Chondrocyte (in vitro differentiated cells): ENCODE measurements at places on chromosomes 1 and 21. TPM values are rescaled to one million over a fixed set of nuclear protein-coding genes. Genes with fewer than 3 reads are reported as not detected.
A peak's percentile ranks its signal among the peaks of the same experiment; 100 is the strongest.

The PROX1 gene
- 0.28 to 0.36 TPM (median 0.32 TPM) in 3 replicates for total RNA-seq

The FMOD gene
- total RNA-seq = 0.47 to 0.92 TPM (median 0.85 TPM) in 3 replicates

GRCh38 chr1:83857103-83857502 lies 141.8 kb downstream of the TTLL7 start:
- no peak for DNase-seq

GRCh38 chr1:74005533-74005932 lies 192.4 kb downstream of the LRRIQ3 start:
- no peak for DNase-seq

DNA sequence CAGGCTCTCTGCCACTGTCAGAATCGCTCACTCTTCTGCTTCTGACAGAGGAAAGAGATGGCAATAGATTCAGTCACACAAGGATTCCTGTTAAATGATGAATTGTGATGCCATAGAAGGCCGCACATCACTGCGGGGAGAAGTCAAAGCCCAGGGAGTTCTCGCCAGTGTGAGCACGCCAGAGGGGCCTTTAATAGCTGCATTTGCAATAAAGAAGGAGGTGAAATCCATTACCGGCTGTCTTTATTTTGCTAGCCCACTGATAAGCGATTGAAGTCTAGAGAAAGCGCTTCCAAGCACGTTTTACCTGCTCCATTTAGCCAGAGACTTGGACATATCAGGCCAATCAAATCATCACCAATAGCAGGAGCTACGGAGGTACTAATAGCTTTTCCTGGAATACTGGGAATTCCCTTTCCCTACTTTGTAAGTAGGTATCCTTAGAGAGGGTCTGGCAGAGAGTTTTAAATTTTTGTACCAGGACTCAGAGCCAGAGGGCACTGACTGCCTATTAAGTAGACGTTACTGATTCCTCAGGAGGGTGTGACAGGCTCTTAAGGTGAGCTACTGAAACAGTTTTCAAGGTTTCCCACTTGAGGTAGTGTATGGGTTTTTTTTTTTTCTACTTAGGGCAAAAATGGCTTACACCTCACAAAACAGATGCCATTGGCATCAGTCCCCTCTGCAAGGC lies 10.2 kb upstream of the TARBP1 start:
- no peak for DNase-seq

DNA sequence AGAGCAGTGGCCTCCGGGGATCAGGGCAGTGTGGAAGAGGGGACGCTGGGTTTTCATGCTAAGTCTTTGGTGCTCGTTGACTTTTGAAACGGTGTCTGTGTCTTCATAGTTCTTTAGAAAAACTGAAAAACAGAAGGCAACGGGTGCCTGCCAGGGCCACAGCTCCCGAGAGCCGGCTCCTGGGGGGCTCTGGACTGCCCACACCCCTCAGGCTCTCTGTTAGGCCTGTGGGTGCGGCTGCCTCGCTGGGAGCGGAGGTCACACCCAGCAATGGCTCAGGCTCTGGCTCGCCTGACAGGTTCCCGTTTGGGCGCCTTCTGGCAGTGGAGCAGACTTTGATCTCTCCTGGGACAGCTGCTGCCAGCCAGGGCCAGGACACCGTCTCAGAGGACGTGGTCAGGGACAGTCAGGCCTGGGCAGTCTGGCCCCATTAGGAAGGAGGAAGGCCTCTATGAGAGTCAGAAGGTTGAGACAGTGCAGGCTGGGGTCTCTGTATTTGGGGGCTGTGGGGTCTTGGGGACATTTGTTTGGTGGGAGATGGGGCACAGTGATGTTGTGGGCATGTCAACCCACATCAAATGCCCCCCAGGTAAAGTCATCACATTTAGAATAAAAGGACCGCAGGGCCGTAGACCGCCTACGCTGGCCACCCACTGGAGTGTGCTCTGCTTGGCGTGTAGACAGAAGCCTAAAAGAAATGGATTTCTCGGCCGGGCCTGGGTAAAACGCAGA lies 5.6 kb downstream of the ARHGEF16 start:
- peak; percentile 85 for DNase-seq

GRCh38 chr1:6603915-6604558 lies 1.4 kb upstream of the KLHL21 start:
- DNase-seq = no peak

DNA sequence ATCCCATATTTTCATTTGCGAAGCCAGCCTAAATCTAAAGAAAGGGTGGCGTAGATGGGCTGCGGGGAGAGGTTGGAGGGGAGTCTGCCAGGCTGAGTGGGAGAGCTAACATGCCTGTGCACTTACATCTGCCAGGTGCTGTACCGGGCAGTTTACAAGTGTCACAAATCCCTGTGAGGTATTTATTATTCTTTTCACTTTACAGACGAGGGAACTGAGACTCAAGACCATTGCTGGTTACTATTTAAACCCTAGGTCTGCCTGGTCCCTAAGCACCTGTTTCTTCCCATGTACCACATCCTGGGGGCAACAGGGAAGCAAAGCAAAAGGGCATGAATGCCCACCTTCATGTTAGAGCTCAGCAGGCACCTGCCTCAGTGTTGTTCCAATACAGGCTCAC lies 19.4 kb upstream of the EFNA1 start:
- no peak for DNase-seq
